Activated naive CD4-positive, alpha-beta T cell treated with Interleukin-2 at 50 U/mL for 16 hours (primary cell): ENCODE measurements at places on chromosomes 3 and 15.

- no peak for DNase-seq
Observed at GRCh38 chr3:120650311-120650710, 31.7 kb downstream of the HGD start.

GRCh38 chr3:143902210-143902609, 53.9 kb upstream of the SLC9A9 start:
- DNase-seq = no peak

DNA sequence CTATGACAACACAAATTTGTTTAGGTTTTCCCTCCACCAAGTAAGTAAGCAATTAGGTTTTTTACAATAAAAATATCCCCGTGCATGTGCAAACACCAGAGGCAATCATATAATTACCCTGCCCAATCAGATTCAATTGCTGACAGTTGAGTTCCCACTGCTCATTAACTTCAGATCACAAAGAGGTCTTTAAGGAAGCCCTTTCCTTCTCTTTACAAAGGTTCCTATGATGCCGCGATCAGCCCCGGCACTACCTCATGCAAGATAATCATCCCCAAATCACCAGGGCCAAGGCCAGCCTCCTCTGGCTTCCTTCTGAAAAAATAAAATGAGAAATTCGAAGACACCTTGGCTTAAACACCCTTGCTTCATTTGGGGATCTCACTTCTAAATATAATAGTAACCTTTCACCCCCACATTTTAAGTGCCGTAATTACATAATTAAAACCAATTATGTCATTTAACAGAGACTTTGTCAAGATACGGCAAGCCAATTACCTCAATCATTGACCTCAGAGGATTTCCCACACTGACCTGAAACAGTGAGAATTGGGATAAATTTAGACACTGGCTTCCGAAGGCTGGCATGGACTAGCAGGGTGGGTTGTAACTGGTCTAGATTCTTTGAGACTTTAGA, 121.3 kb upstream of the WNT5A start:
- DNase-seq = no peak

DNA sequence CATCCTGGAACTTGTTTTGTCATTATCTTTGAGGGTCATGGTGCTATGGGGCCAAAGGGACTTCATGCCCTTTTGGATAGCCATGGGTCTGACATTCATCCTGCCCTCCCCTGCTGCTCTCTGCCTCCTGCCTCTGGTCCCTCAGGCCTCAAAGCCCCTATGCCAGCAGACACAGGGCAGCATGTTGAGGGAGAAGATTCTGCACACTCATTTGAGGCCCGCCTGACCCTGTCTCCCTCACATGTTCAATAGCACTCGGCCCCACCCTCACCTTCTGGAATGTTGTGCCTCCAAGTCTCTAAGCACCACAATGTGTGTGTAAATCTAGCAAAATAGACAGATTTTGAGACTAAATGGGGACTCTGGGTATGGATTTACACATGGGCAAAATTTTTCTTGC, 178.7 kb upstream of the ANKRD28 start:
- no peak for DNase-seq

GRCh38 chr3:156793851-156794250, 32.3 kb upstream of the LEKR1 start:
- no peak for DNase-seq

- no peak for DNase-seq
Observed at GRCh38 chr3:161794551-161794950, 297.9 kb downstream of the OTOL1 start.

DNA sequence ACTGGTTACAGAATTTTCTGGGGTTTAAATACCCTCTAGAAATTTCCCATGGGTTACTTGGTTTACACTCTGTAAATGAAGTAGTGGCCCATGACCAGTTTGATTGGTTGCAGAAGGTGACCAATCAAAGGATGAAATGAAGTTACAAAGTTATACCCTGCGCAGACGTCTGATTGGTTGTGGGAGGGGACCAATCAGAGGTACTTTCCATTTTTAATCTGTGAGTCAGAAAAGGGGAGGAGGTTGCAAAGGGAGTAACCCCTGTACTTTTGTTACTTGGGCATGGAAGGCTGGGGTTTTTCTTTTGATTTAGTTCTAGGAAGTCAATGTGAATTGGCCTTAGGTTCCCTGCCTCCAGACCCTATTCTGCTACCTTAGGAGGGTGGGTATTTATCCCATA, 18.7 kb upstream of the APH1B start:
- DNase-seq = no peak

- peak; percentile 4 for DNase-seq
Observed at GRCh38 chr3:133663569-133664313, 2.0 kb upstream of the TOPBP1 start.

GRCh38 chr3:114565216-114565615, 271.4 kb downstream of the TIGIT start:
- no peak for DNase-seq

- DNase-seq = no peak
Observed at GRCh38 chr3:195061756-195062655, 209.0 kb downstream of the XXYLT1 start.

GRCh38 chr3:184359610-184360009, 1.8 kb downstream of the CLCN2 start:
- no peak for DNase-seq

DNA sequence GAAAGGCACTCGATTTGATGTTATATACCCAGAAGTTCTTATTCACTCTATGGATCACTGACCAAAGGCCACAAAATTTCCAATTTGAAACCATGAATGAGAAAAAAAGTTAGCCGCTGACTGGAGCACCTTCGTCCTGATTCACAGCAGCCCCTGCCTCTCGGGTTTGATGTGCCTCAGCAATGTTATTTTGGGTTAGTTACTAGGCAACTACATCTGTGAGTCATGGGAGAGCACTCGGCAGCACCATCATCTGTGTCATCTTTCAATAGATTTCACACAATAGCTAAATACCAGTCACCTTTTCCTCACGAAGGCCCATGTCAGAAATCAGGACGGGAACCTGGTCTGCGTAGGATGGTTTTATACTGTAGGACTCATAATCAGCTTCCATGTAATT, 269.2 kb downstream of the ZBBX start:
- DNase-seq = no peak

- no peak for DNase-seq
Observed at GRCh38 chr3:181534781-181535221, 176.9 kb upstream of the SOX2 start.

GRCh38 chr3:82342521-82342920, 581.1 kb upstream of the GBE1 start:
- DNase-seq = no peak
